ENCODE measurements at places on chromosomes 6 and 20.
A peak's percentile ranks its signal among the peaks of the same experiment; 100 is the strongest.

- DNase-seq, result peak; percentile 27
Measured at GRCh38 chr6:164693944-164694343, 615.5 kb downstream of the C6orf118 start.

DNA sequence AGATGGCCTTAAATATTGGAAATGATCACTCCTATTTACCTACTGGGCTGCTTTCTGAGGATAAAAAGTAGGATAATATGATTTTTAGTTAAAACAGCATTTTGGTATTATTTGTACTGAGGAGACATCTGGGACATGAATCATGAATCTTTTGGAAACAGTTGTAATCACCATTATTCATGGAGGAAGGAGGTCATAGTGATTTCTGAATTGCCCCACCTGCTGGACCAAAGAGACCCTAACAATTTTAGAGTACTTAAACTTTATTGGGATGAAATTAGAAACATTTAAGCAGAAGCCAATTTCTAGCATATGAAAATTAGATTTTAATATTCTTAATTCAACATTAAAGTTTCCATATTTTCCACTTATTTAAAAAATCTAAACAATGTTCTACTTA, 108.4 kb upstream of the SIM1 start:
- peak; percentile 28 for DNase-seq

DNA sequence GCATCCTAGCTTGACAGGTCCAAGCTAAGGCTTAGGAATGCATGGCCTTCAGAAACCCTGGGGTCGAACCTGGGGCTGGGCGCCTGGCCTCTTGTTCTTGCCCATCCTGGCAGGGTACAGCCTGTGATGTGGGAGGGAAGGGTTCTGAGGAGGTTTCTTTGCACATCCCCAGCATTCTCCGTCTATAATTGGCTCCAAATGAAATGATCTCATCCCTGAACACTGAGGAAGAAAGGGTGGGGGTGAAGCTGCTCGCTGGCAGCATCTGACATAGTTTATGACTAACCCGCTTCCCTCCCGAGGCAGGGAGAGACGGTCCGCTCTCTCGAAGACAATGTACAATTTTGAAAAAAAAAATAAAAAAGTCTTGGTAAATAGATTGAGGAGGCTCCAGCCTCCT, 67.1 kb upstream of the ZNFX1 start:
- no peak for DNase-seq

GRCh38 chr6:140817176-140817575, 1315.5 kb upstream of the GJE1 start:
- DNase-seq, result no peak

GRCh38 chr6:87916446-87916845, 131.2 kb upstream of the SPACA1 start:
- peak; percentile 3 for DNase-seq

DNA sequence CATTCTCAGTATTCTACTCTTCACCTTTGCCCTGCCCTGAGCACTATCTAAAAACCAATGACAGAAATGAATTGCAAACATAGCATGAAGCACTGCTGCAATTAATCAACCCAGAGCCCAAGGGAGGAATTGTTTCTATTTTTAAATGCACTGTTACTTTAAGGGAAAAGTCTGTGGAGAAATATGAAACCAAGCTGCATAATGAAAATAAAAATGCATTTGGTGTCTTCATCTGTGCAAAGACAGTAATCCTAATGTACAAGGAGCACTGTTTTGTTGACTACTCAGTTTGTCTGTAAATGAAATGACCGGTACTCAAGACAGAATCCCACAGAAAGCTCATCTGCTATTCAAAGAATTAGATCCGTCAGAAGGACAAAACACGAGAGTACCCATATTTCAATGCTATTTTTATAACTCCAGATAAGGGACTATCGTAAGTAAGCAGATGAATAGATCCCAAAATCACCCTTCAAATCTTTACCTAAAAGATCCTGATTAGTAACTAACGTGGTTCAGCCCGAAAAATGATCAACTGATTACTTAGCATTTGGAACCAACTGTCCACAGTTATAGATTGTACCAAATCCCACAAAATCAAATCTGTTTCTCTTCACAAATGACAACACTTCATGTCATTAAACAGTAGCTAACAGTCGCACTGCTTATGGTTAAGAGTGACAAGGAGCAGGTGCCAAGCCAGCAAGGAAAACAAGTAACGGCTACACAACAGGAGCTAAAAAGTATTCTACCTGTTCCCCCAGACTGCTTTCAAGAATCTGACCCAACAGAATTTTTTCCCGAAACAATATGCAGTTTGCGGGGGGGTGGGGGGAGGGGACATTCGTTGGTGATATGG, 2.4 kb downstream of the KIF13A start:
- DNase-seq, result no peak

DNA sequence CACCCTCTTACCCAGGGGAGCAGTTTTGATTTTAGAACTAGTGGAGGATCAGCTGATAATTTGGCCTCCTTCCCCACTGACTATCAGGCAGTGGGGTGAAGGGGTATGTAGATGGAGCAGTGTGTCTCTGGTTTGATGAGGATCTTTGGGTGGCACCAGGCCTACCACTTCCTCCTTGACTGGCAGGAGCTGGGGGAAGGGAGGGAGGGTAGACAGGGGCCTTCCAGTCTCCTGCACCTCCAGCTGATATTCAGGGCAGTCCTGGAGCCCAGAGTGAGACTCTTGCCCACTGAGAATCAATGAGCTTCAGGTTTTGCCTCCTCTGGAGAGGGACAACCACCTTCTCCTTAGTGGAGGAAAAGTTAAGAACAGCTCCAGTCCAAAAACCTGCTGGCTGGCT, 3.2 kb downstream of the DEF6 start:
- no peak for DNase-seq

DNA sequence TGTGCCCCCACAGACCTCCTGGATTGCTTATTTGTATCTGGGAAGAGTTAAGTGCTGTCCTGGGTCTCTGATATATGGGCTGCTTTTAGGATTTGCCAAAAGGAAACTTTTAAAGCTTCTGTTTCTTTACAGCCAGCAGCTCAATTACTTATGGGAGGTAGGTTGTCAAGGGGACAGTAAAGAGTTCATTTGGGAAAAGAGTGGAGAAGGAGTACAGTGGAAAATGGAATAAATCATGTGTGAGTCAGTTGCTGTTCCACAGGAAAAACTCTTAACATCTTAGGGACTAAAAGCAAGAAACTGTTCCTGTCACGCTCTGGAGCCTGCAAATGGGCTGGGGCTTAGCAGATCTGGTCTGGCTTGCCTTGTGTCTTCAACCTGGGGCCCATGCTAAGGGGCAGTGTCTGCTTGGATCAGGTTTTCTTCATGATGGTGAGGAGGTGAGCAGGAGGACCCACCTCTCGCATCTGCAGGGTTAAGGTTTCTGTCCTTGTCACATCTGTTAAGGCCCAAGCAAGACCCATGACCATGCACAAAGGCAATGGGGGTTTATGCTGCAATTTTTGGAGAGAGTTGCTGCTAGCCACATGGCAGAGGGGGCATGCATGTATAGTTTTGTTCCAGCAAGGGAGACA, 8.7 kb upstream of the CST1 start:
- DNase-seq, result no peak

DNA sequence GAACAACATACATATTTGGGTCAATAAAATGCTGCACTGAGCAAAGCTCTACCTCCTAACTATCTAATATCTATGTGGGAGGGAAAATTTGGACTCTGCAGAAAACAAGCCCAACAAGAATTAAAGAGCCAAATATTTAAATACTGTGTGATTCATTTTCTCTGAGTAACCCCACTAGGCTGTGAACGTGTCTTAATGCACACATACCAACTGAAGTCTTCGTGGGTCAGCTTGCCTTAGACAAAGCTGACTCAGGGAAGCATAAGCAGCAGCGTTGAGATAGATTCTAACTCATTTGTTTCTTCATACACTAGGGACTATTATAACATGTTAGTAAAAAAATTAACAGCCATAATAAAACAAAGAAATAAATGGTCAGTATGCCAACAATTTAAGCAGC, 114.3 kb downstream of the GJA1 start:
- DNase-seq, result no peak

DNA sequence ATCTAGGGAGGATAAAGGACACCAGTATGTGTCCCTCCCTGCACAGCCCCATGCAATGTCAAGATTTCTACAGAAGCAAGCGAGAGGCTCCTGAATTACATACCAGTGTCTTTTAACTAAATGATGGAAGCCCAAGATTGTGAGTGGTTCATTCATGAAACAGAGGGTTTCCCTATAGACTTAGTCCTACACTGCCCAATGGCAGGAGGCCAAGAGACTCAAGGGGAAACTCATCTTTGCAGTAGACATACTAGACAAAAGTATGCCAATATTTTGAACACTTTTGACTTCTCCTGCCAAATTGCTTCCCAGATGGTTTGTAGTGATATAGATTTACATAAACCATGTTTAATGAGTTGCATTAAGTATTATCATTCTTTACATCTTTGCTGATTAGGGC, 557.2 kb upstream of the JAG1 start:
- no peak for DNase-seq

DNA sequence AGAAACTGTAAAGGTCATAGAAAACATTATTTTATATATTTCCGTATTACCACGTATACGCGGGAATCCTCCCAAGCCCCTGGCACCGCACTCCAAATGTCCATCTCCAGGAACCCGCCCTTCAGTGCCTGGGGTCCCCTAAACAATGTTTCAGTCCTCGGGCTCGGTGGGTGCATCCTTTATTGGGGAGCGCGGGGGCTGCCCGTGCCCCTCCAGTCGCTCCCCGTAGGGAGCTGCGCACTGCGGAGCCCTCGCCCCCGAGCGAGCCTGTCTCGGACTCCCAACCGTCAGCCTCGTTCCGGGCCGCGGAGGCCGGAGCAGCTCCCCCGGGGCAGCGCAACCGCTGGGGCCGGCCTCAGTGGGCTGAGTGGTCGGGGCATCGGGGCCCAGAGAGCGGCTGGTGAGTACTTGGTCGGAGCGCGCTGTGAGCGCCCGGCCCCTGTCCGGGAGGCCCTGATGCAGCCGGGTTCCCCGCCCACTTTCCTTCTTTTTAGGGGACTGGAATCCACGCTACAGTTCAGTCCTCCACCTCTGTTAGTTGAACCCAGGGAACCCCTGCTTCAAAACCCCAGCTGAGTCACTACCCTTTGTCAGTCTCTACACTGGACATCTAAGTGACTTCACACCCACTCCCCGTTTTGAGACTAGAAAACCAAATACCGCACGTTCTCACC, at the start of gene DNAH8:
Gene DNAH8 (plus strand): TSS at position 296 of the 674 bp plus-strand sequence. CDS start 7,499 bp downstream, outside the sequence.
- peak; percentile 58 for DNase-seq

DNA sequence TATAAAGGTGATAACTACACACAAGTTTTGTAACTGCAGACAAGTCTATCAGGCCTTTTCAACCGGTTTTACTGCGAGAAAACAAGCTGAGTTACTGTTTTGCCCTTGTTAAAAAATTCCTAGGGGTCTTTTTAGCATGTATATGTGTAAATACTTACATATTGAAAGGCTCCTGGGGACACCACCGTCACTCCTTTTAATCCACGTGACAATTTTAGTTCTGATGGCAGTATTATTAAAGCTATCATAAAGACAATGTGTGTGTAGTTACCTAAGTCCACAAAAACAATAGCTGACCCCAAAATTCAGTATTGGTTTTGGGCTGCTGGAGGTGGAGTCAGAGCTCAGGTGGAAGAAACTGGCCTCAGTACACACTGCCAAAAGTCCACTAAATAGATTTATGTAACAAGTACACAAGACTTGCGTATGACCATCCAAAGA, 41.3 kb upstream of the HFE start:
- DNase-seq, result no peak

- no peak for DNase-seq
Measured at GRCh38 chr6:101079696-101080270, 198.7 kb upstream of the ASCC3 start.

DNA sequence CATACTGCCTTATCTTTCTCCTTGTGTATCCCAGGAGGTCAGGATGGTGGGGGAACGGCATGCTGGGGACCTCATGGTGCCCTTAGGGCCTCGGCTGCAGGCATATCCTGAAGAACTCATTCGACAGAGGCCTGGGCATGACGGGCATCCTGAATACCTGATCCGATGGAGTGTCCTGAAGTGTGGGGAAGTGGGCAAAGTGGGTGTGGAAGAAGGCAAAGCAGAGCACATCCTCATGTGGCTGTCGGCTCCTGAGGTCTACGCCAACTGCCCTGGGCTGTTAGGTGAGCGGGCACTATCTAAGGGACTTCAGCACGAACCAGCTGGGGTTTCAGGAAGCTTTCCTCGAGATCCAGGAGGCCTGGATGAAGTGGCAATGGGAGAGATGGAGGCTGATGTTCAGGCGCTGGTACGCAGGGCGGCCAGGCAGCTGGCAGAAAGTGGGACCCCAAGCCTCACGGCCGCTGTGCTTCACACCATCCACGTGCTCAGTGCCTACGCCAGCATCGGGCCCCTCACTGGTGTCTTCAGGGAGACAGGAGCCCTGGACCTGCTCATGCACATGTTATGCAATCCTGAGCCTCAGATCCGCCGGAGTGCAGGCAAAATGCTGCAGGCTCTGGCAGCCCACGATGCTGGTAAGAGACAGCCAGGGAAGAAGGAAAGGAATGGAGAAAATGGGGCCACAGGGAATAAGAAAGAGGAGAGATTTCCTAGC, 2.4 kb downstream of the CUL9 start:
- no peak for DNase-seq

DNA sequence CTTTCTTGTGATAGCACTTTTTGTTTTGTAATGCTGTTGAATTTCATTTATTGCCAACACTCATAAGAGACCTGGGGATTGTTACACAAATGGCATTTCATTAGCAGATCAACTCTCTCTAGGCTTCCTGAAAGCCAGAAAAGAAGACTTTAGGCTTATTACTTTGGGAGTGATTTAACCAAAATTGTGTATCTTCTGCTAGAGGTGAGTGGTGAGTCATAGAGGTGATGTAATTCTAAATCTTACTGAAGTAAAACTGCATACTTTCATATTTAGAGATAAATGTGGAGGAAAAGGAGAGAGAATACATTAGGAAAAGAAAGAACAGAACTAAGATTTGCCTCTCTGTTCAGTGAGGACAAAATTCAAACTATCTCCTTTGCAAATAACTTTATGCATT, 304.7 kb upstream of the RGS17 start:
- DNase-seq, result no peak

GRCh38 chr6:91117550-91117949, 530.7 kb upstream of the MAP3K7 start:
- DNase-seq, result no peak

DNA sequence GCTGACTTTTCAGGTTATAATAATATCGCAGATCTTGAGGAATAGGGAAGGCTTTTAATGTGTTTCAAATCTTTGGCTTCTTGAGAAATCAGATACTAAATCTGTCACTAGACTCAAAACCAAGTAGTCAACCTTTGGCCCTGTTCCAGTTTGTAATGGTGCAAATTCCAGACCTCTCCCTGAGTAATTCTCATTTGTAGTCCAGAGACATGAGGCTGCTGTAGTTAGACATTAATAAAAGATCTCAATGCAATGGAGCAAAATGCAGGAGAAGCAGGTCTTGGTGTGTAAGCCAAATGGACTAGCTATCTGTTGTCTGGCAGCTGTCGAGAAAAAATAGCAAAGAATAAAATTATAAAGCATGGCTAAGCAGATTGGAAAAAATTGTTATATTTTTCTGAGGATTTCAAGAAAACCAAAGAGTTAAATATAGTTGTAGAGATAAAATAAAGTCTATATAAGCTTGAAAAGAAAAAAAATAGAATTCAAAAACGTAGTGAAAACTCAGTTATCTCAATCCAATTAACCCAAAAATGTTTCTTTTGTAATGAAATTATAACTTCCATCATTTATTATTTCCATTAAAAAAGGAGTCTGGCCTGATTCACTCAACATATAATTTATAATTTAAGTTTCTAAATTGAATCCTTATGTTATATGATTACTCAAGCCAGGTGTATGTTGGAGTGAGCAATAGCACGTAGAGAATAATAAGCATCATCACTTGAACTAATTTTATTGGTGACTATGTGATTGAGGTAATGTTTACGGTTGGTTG, 161.5 kb upstream of the ADGRB3 start:
- DNase-seq, result no peak
